ENCODE measurements at places on chromosomes 7 and 10.

DNA sequence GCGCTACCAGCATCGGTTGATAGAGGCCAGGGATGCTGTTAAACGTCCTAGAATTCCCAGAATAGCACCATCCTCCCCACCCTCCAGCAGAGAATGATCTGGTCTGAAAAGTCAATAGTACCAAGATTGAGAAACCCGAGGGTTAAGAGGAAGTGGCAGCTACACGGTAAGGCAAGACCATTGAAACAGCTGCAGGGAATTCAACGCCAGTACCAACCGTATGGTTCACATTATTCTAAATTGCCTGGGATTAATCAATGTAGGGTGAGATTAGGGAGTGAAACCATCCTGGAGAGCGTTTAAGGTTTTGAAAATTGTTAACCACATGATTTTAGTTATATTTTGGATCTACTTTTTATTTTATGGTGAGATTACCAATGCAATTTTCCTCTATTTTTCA is 352.2 kb downstream of the PRPF18 start:
- DNase-seq = no peak

GRCh38 chr10:100345570-100346330 is 1.3 kb upstream of the SCD start:
- DNase-seq = no peak

- DNase-seq = no peak
Measured at GRCh38 chr7:19747740-19748339, 25.6 kb downstream of the TMEM196 start.

DNA sequence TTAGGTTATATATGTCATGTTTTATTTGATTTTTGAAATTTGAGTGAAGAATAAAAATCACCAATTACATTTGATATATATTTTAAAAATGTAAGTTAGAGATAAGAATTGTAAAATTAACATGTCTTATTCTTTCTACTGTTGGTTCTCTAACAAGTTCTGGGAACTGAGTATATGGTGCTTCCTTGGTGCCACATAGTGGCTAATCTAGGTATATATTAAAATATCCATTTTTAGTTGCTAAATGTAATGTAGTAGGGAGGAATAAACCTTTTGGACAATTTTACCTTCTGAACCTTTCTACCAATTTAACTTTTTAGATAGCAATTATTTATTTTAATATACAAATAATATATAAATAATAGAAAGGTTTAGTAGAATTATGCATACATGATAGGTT is 17.5 kb downstream of the CFAP69 start:
- DNase-seq = no peak

GRCh38 chr7:34091321-34091917 is 186.1 kb downstream of the BMPER start:
- DNase-seq = no peak

DNA sequence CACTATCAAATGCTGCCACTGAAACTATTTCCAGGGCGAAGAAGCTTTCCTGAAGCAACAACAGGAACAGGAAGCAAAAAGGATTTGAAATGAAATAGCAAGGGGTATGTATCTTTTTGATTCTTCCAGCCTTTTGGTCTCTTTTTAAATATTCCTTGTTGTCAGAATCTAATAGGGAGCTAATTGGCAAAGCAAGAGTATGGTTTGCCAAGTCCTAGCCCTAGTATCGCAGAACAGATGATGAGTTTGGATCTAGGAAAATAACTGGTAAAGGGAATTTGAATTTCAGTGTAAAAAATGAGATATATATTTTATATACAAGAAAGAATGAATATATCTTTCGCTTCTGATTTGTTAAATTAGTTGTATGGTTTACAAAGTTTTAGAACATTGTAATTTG is 252.5 kb downstream of the ANKRD7 start:
- DNase-seq = no peak

- DNase-seq = no peak
Measured at GRCh38 chr7:67346876-67347275, 350.2 kb downstream of the TYW1 start.

DNA sequence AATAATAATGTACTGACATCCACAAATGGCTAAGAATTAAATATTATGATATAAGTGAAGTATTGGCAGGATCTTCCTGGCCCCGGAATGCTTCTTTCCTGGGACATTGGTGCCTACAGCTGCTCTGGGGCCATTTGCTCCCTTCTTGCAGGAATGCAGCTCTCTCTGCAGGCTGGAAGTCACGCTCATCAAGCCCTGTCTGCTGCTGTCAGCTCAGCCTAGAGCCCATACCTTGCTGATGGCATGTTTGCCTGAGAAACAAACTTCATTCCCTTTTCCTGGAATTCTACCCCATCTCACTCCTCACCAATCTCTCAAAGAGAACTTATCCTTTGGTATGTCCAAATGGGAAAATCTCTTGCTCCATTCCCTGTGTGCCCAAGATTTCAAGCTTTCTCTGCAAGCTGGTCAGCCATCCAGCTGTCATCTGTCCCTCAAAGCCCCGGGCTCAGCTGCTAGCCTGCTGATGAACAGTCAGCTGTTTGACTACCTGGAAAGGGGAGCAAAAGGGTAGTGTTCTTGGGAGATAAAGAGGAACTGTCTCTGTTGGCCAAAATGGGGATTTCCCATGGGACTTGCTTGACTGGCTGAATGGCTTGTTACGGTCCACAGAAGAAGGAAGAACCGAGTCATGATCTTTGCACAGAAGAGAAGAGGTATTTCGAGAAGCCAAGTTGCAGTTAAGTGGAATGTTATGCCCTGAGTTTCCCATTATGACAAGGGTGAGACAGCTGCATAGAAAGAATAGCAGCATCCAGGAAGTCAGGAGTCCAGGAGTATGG is 12.0 kb upstream of the RASSF4 start:
- DNase-seq = no peak

GRCh38 chr7:143511593-143512047 is 33.9 kb downstream of the TAS2R41 start:
- DNase-seq = no peak

- no peak for DNase-seq
Measured at GRCh38 chr10:126585249-126586017, 85.1 kb downstream of the C10orf90 start.

DNA sequence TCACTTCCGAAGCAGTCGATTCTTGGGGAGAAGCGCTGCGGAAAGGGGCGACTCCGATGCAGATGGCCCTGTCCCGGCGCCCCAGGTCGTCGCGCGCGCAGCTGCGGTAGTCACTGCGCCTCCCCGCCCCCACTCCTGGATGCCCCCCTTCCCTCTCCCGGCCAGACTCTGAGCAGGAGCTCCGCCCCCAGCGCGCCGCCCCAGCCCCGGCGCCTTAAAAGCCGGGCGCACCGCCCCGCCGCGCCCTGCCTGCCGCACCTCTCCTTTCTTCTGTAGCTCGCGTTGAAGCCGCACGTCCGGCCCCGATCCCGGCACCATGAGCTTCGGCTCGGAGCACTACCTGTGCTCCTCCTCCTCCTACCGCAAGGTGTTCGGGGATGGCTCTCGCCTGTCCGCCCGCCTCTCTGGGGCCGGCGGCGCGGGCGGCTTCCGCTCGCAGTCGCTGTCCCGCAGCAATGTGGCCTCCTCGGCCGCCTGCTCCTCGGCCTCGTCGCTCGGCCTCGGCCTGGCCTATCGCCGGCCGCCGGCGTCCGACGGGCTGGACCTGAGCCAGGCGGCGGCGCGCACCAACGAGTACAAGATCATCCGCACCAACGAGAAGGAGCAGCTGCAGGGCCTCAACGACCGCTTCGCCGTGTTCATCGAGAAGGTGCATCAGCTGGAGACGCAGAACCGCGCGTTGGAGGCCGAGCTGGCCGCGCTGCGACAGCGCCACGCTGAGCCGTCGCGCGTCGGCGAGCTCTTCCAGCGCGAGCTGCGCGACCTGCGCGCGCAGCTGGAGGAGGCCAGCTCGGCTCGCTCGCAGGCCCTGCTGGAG is at the start of gene INA:
Gene INA, plus strand, starts transcription at position 243 of the 817 bp plus-strand sequence. Its CDS starts 74 bp downstream, at position 317.
- no peak for DNase-seq

Data from central memory CD4-positive, alpha-beta T cell (primary cell).